ENCODE measurements at places on chromosomes 2 and 18. TPM values are rescaled to one million over a fixed set of nuclear protein-coding genes. Genes with fewer than 3 reads are reported as not detected.

The REG3A gene
- not detected for total RNA-seq

The CCDC178 gene
- under 0.01 TPM for total RNA-seq

The SPEG gene
- 13.1 TPM for total RNA-seq

The TGFA gene
- not detected for total RNA-seq

The CCDC85A gene
- total RNA-seq, result not detected

The PDCD1 gene
- not detected for total RNA-seq

DNA sequence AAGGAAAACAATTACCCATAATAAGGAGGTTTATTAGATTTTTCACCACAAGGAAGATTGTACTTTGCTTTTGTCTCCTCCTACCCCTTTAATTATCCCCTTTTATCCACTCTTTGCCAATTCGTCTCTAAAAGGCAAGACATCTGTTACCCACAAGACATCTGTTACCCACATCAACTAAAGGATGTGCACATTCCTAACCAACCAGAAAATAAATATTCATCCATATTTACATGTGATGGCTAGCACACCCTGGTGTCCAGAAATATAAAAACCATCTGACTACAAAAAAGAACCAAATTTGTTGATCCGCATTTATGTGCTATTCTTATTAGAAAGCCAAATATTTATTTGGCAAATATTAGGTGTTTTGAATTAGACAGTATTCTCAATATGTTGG is 35.7 kb downstream of the ACVR1C start:
- H3K27me3 ChIP-seq, result peaks cover 5% of the 10 kb centered on the region
- no peaks in the 10 kb centered on the region for H3K36me3 ChIP-seq
- H3K4me3 ChIP-seq, result no peak overlapping the region
- peak; percentile 17 for DNase-seq
- H3K27ac ChIP-seq, result no peak overlapping the region

DNA sequence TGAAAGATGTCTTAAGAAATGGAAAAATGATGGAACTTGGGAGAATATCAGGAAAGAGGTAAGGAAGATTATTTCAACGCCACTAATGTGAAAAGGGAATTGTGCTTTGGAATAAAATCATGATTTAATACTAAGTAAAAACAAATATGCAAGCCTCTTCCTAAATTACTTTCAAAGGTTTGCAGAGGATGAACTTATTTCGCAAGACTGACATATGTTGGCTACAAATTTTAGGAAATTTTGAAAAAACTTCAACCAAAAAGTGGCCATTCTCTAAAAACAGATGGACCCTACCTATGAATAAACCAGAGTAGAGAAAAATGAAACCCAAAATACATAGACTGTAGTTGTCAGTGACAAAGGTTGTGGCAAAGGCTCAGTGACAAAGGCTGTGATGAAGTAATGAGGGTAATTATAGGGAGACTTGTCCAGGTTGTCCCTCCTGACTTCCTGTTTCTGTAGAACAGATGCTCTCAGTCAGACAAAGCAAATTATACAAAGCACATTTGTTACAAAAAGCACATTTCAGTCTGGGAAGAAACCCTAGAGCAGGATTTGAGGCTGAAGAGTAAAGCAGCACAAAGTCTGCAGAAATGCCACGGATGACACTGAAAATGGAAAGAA is 39.5 kb downstream of the SFT2D3 start:
- H3K27ac ChIP-seq, result no peak overlapping the region
- H3K4me3 ChIP-seq, result no peak overlapping the region
- H3K4me1 ChIP-seq, result no peaks in the 10 kb centered on the region
- DNase-seq, result no peak

- H3K36me3 ChIP-seq, result no peaks in the 10 kb centered on the region
- no peak for DNase-seq
- no peak overlapping the region for H3K4me3 ChIP-seq
- no peak overlapping the region for H3K27ac ChIP-seq
Observed at GRCh38 chr2:46900381-46900780, 15.2 kb downstream of the MCFD2 start.

DNA sequence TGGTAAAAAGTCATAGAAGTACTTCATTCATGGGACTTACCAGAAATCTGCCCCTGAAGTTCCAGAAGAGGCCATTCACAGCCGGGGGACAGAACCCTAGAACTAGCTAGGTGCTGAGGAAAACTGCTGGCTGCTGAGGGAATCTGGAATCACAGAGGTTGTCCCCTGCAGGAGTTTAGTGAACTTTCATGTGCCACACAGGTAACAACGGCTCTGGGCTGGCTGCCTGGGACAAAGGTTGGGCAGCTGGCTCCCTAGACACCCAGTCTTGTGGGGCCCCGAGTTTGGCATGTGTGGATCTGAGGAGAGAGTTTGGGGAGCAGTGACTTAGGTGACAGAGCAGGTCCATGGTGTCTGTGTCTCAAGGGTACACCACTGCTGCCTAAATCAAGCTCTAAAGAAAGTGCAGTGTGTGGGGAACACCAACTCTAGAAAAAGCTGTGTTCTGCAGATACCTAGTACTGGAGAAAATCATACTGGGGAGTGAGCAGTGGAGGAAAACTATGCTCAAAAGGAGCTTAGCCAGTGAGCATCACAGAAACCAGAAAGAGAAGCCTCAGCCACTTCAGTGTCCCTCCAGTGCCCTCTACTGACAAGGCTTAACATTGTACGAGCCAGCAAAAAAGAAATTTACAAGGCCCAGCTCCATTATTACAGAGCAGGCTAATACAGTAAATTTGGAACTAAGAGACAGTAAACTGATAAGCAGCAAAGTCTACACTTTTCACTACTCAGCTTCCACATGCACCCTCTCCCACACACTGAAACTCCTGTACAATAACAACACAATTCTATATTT is 15.2 kb downstream of the GALNT3 start:
- no peak for DNase-seq
- H3K4me1 ChIP-seq, result no peaks in the 10 kb centered on the region
- H3K27ac ChIP-seq, result no peak overlapping the region
- H3K27me3 ChIP-seq, result no peaks in the 10 kb centered on the region
- no peak overlapping the region for H3K4me3 ChIP-seq
- no peaks in the 10 kb centered on the region for H3K36me3 ChIP-seq

GRCh38 chr2:99338029-99338585 is 918 bp downstream of the EIF5B start:
- no peaks in the 10 kb centered on the region for H3K36me3 ChIP-seq
- peak overlapping the region; percentile 83 for H3K27ac ChIP-seq
- H3K4me3 ChIP-seq, result peak overlapping the region; percentile 90
- H3K4me1 ChIP-seq, result peaks cover 2% of the 10 kb centered on the region
- DNase-seq, result peak; percentile 17
- H3K27me3 ChIP-seq, result no peaks in the 10 kb centered on the region

- no peak overlapping the region for H3K27ac ChIP-seq
- no peaks in the 10 kb centered on the region for H3K36me3 ChIP-seq
- no peaks in the 10 kb centered on the region for H3K4me1 ChIP-seq
- H3K27me3 ChIP-seq, result no peaks in the 10 kb centered on the region
Observed at GRCh38 chr2:158380746-158381145, 75.8 kb downstream of the CCDC148 start.

GRCh38 chr2:63270717-63271116 is 220.1 kb downstream of the OTX1 start:
- DNase-seq, result no peak
- no peaks in the 10 kb centered on the region for H3K36me3 ChIP-seq
- no peaks in the 10 kb centered on the region for H3K27me3 ChIP-seq
- no peak overlapping the region for H3K4me3 ChIP-seq

GRCh38 chr2:19559596-19560240 is 201.3 kb upstream of the OSR1 start:
- no peaks in the 10 kb centered on the region for H3K36me3 ChIP-seq
- no peak overlapping the region for H3K4me3 ChIP-seq
- H3K27me3 ChIP-seq, result no peaks in the 10 kb centered on the region
- no peak overlapping the region for H3K27ac ChIP-seq
- DNase-seq, result no peak
- no peaks in the 10 kb centered on the region for H3K4me1 ChIP-seq

GRCh38 chr2:21233194-21233593 is 109.4 kb downstream of the TDRD15 start:
- DNase-seq, result no peak
- H3K27ac ChIP-seq, result no peak overlapping the region
- H3K4me1 ChIP-seq, result no peaks in the 10 kb centered on the region
- H3K36me3 ChIP-seq, result no peaks in the 10 kb centered on the region

DNA sequence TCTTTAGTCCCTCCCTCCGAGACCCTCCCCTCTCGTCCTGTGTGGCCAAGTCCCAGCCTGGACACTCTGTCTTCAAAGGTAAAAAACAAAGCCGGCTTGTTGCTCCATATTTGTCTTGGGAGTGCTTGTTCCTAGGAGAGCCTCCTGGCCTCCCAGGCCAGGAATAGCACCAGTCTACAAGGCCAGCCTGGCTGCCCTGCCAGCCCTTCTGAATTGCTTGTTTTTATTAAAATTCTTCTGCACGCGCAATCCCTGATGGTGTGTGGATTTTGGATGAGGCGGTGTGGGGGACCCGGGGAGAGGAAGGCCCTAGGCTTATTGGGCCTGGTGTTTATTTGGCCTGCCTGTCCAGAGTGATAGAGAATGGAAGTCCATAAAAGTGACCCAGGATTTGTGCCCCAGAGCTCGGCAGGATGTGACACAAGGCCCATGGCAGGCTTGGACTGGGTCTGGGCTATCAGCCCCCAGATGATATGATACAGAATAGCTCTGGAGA is 297.3 kb downstream of the CYP26B1 start:
- no peak for DNase-seq
- no peak overlapping the region for H3K4me3 ChIP-seq
- H3K36me3 ChIP-seq, result no peaks in the 10 kb centered on the region

- H3K27me3 ChIP-seq, result no peaks in the 10 kb centered on the region
- no peak overlapping the region for H3K27ac ChIP-seq
- DNase-seq, result no peak
Observed at GRCh38 chr2:30276455-30276911, 45.1 kb downstream of the LBH start.

DNA sequence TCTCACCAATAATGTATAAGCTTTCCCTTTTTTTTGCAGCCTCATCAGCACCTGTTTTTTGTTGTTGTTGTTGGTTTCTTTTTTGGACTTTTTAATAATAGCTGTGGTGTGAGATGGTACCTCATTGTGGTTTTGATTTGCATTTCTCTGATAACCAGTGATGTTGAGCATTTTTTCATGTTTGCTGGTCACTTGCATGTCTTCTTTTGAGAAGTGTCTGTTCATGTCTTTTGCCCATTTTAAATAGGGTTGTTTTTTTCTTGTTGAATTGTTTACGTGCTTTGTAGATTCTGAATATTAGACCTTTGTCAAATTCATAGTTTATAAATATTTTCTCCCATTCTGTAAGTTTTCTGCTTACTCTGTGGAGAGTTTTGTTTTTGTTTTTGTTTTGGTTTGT is 88.4 kb upstream of the EPAS1 start:
- H3K4me3 ChIP-seq, result no peak overlapping the region
- H3K36me3 ChIP-seq, result no peaks in the 10 kb centered on the region
- H3K27me3 ChIP-seq, result no peaks in the 10 kb centered on the region
- no peak overlapping the region for H3K27ac ChIP-seq

All from fibroblast of lung (primary cell).